ENCODE measurements at places on chromosomes 1 and 21.

DNA sequence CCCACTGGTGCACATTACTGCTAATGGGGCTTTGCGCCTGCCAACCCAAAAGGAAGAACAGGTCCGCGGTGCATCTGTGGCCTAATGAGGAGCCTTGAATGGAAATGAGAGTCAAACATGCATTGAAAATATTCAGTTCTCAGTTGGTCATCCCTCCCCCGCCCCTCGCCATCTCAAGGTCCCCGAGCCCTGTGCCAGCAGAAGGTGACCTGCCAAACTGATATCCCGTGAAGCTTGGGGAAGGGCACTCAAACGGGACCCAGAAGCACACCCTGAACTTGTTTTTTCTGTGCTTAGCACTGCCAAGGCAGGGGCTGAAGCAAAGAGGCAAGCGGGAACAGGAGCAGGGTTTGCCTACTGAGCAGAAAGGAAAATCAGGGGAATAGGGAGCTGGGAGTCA lies 67.9 kb upstream of the ZNF648 start:
- DNase-seq: no peak

- DNase-seq: no peak
Observed at GRCh38 chr21:33937931-33938339, 22.3 kb upstream of the ATP5PO start.

DNA sequence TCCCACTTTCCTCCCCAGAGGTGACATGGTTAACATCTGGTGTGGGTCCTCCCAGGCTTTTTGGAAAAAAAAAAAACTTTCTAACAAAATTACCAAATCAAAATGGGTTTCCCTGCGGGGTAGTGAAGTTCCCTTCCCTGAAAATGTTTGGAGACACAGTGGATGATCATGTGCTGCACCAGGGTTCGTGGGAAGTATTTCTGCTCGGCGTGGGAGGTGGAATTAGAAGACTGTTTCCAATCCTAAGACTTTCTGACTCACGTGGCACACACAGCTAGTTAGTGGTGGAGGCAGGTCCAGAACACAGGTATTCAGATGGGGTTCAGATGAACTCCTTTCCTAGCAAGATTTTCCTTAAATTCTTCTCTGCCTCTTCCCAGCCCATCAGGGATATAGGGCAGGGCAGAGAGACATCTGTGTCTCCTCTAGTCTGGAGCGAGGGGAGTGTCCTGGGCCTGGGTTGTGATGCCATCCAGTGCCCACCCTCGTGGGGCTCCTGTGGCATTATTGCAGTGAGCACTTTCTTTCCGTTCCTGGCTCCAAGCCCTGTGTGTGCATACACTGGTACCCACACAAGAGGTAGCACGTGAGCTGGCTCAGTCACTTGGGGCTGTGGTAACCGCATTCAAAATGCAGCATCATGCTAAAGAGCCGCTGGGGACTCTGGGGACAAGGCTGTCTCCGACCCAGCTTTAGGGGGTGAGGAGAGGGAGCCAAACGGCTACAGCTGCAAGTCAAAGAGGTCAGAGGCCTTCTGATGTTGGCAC lies 27.5 kb downstream of the KCNC4 start:
- no peak for DNase-seq

GRCh38 chr1:54475946-54476516 lies 69.8 kb upstream of the SSBP3 start:
- no peak for DNase-seq

DNA sequence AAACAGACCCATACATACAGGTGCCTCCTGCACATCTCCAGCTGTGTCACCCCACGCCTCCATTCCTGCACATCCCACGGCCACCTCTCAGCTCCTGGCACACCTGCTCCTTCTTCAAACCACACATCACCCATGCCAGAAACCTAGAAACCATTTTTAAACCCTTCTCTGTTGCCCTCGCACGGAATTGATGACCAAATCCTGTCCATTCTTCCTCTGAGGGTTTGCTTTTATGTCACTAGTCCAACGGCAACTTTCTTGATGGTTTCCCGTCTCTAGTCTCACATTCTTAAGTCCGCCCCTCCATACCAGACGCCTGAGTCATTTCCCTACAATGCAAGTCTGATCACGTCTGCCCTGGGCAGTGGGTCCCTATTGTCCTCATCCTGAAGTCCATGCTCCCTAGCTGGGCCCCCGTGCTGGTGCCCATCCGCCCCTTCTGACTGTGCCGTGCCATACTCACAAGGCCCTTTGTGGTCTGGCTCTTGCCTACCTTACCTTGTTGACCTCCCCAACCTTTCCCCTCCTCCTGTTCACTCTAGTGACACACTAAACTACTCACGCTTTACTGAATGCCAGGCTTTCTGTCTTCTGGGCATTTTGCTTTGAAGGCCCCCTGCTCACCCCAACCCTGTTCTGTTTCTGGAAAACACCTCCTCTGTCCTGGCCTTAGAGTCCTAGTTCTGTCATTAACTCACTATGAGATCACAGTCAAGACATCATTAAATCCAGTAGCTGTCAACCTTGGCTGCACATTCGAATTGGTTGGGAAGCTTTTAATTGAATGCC lies 17.6 kb downstream of the SLC2A1 start:
- DNase-seq: no peak

GRCh38 chr1:155591770-155592169 lies 18.2 kb upstream of the MSTO1 start:
- no peak for DNase-seq

DNA sequence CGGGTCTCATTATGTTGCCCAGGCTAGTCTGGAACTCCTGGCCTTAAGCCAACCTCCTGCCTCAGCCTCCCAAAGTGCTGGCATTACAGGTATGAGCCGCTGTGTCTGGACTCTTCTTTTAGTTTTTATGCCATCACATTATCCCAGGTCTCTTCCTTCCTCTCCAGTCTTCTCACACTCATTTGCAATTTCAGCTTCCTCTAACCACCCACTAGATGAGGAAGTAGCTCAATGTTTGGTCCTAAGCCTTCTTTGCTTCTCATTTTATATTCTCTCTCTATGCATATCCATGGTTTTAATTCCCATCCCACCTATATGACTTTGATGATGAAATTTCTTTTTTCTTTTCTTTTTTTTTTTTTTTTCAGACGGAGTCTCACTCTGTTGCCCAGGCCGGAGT lies 3.1 kb upstream of the ZBTB8A start:
- no peak for DNase-seq

DNA sequence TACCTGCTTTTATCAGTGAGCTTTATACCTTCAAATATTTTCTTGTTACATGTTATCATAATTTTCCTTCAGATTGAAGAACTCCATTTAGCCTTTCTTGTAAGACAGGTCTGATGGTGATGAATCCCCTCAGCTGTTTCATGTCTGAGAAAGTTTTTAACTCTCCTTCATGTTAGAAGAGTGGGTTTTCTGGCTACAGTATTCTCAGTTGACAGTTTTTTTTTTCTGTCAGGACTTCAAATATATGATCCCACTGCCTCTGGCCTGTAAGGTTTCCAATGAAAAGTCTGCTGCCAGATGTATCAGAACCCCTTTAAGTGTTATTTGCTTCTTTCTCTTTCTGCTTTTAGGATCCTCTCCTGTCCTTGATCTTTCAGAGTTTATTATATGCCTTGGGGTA lies 248.2 kb downstream of the LBR start:
- DNase-seq: no peak

DNA sequence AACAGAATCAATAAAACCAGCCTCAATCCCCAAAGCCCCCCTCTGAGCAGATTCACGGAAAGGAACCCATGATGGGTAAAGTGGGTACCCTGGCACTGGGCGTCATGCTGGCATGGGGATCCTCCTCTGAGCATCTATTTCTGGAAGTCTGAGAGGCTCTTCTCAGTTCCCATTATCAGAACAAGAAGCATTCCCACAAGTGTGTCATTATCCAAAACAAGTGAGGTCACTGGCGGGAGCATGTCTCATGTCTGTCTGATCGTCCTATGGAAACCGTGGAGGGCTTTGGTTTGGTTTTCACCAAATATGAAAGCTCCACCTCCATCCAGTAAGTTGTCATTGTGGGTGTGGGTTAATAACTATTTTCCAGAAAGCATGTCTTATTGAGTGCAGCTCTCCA lies 70.7 kb downstream of the PGM1 start:
- no peak for DNase-seq

DNA sequence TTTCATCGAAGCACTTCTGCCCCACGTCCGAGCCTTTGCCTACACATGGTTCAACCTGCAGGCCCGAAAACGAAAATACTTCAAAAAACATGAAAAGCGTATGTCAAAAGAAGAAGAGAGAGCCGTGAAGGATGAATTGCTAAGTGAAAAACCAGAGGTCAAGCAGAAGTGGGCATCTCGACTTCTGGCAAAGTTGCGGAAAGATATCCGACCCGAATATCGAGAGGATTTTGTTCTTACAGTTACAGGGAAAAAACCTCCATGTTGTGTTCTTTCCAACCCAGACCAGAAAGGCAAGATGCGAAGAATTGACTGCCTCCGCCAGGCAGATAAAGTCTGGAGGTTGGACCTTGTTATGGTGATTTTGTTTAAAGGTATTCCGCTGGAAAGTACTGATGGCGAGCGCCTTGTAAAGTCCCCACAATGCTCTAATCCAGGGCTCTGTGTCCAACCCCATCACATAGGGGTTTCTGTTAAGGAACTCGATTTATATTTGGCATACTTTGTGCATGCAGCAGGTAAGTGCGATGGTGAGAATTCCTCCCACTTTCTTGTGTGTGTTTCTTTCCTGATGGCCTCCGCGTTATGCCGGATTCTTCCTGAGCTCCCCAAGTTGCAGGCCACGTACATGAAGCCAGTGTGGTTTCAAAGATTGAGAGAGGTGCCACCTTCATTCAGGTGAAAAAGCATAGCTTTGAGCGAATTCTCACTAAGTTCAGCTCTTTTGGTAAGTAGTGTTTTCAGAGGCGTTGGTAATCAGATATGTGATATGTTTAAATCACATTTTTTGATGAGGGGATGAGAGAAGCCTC lies 6.0 kb downstream of the NFIA start:
- DNase-seq: no peak

DNA sequence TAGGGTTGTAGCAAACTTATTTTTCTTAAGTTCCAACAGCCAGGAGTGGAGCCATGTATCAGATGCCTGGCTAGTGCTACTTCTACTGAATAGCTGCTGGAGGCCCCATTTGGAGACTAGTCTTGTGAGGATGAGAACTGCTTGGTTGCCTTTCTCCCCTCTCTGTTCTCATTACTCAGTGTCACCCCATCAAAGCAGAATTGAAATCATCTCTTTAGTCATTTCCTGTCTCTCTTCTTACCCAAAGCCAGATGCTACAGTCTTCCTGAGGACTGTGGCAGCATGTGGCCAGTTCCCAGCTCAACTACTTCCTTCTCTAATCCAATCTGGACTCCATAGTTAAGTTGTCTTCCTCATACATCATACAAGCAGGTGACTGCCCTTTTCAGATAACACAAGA lies 197.5 kb downstream of the BRINP2 start:
- DNase-seq: no peak

DNA sequence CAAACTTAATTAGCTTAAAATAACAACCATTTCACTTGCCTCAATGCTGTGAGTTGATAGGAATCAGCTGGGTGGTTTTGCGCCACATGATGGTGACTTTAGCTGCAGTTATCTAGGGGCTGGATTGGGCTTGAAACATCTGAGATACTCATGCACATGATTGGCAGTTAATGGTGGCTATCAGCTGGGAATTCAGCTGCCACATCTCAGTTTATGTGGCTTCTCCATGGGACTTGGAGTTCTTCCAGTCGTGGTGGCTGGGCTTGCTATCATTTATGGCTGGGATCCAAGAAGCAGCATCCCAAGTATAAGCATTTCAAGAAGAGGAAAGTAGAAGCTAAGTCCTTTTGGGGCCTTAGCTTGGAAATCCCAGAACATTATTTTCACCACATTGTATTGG lies 36.4 kb downstream of the PDC start:
- no peak for DNase-seq

GRCh38 chr1:107599220-107599619 lies 365.8 kb downstream of the VAV3 start:
- no peak for DNase-seq

DNA sequence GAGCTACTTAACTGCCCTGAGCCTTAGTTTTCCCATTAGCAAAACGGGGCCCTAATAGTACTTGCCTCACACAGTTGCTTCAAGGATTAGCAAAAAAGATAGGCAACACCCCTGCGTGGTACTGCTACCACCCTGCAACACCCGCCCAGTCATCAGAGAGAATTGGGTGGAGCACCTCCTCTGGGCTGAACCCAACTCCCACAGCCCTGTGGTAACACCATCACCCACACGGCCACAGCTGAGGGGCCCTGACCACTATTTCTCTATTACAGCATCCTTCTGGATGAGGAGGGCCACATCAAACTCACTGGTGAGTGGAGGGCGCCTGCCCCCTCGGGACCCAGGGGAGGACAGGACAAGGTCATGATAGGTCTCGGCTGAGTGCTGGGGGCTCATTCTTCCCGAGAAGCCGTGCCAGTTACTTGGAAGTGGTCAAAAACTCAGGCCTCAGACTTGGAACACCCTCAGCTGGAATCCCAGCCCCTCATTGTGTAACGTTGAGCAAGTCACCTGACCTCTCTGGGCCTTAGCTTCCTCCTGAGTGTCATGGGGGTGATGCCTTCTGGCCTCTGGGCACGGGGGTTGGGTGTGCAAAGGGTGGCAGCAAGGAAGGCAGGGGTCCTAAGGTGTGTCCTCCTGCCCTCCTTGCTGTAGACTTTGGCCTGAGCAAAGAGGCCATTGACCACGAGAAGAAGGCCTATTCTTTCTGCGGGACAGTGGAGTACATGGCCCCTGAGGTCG lies 24.6 kb downstream of the RPS6KA1 start:
- DNase-seq: no peak

- DNase-seq: no peak
Observed at GRCh38 chr1:153387785-153388184, 3.1 kb downstream of the S100A8 start.

GRCh38 chr21:31874812-31875212 lies 2.0 kb downstream of the HUNK start:
- DNase-seq: no peak

DNA sequence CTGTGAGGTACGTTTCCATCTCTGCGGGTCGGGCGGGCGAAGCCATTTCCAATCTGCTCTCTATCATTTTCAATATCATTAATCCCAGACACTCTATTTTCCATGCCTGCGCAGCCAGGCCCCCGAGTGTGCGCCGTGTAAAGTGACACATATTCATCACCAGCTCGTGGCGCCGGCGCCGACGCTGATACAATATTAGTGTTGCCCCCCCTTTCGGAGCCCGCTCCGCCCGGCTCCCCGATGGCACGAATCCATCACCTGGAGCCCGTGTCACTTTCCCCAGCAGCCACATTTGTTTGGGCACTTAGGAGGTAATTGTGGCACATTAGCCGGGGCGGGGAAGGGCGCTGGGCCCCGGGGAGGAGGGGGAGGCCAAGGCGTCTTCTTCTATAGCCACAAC lies 33.7 kb upstream of the DMBX1 start:
- no peak for DNase-seq

DNA sequence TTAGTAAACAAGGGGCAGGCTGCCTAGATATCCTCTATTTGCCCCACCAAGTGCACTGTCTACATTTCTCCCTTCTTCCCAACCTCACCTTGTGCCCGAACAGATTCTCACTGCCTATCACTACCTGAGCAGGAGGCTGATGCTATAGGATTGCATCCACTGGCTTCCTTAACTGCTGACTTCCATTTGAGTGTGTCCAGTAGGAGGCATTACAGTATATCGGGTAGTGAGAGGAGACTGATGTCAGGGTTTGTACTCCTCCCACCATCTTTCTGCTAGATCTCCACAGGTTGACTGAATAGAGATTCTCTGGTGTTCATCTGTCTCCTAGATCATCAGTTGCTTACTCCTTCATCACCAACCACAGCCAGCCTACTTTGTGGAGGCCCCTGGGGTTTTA lies 796.3 kb downstream of the LRRIQ3 start:
- DNase-seq: no peak

Data from activated T-cell treated with anti-CD3 and anti-CD28 coated beads for 1 hour (primary cell).